Stimulated activated CD4-positive, alpha-beta T cell treated with anti-CD3 and anti-CD28 coated beads, TNF-alpha, amount 100 ng/mL, for 1 hour (primary cell): ENCODE measurements at places on chromosomes 2 and 18.
A peak's percentile ranks its signal among the peaks of the same experiment; 100 is the strongest.

GRCh38 chr2:80238692-80239469 is 65.7 kb downstream of the LRRTM1 start:
- DNase-seq: no peak

GRCh38 chr2:73836141-73836943 is 7.6 kb downstream of the STAMBP start:
- no peak for DNase-seq

- DNase-seq: no peak
Observed at GRCh38 chr2:44740678-44741077, 200.8 kb upstream of the SIX3 start.

- DNase-seq: no peak
Observed at GRCh38 chr2:36356298-36356989, 866 bp downstream of the CRIM1 start.

GRCh38 chr2:160405077-160405867 is 88.3 kb downstream of the RBMS1 start:
- DNase-seq: no peak

- DNase-seq: no peak
Observed at GRCh38 chr18:79809482-79810192, 11.9 kb downstream of the KCNG2 start.

GRCh38 chr2:239778861-239779558 is 246.1 kb downstream of the NDUFA10 start:
- no peak for DNase-seq

DNA sequence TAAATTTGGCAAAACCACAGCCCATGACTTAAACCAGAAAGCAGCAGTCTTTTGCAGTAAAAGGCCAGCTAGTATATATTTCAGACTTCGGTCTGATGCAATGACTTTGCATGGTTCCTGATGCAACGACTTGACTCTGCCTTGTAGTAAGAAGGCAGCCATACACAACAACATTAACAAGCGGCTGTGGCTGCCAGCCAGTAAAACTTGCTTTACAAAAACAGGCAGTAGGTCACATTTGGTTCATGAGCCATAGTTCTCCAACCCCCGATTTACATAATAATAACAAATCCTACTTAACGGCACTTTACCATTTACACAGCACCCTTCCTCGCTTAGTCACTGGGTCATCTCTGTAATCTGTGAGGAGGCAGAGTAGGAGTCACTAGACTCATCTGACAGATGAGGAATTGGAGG is 410.3 kb downstream of the LRATD1 start:
- DNase-seq: no peak

DNA sequence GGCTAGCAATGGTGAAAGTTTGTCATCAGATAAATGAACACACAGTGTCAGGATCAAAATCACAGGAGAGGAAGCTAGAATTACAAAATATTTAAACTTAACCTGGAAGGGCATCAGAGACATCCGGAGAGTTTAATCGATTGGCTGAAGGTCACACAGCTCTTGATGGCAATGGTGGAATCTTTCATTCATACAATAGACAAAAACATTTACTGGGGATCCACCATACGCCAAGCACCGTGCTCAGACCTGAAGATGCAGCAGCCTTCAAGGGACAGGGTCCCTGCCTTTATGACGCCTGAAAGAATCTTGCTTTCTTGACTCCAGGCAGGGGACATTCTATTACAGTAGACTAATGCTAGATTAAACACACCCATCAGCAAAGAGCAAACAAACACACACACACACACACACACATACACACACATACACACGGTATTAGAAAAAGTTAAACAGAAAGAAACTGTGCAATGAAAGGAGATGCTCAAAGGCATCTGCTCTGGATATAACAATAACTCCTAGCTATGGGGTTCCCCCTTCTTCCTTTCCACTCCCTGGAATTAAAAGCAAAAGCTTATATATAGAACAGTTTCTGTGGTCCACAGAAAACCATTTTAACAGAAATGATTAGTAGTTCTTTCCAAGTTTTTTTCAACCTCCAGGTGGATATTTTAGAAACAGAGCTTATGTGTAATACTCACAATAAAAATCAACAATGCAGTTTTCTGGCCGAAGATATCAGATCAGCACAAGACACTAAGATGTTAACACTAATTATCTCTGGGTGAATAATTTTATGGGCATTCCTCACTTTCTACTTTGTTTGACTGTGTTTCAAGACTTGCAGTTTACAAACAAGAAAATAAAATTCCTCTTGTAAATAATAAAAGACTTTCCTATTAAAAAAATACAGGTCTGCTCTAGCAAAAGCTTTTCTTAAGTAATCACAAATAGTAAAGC is 151.7 kb downstream of the ANKRD44 start:
- no peak for DNase-seq

DNA sequence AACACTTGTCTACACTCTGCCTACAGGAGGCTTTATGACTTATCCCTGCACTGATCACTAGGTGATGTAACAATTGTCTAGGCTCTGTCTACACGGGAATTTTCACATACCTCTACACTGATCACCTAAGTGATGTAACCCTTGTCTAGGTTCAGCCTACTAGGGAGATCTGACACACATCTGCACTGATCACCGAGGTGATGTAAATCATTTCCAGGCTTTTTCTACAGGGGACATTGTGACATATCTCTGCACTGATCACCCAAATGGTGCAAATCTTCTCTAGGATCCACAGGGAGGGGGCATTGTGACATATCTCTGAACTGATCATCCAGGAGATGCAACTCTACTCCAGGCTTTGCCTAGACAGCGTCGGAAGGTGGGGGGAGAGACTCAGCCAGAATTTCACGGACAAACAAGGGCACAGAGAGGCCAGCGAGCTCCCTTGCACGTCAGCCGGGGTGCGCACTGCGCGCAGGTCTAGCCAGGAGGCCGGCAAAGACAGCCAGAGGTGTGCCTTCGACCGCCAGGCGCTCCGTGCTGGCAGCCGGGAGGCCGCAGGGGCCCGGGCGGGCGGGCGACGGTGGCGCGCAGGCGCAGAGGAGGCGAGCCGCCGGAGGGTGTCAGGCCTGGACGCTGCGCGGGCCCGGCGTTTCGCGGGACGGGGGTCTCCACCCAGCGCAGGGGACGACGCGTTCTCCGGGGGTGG is 46.9 kb upstream of the USP14 start:
- peak; percentile 58 for DNase-seq

- DNase-seq: no peak
Observed at GRCh38 chr2:239190921-239191885, 209.6 kb downstream of the HDAC4 start.

DNA sequence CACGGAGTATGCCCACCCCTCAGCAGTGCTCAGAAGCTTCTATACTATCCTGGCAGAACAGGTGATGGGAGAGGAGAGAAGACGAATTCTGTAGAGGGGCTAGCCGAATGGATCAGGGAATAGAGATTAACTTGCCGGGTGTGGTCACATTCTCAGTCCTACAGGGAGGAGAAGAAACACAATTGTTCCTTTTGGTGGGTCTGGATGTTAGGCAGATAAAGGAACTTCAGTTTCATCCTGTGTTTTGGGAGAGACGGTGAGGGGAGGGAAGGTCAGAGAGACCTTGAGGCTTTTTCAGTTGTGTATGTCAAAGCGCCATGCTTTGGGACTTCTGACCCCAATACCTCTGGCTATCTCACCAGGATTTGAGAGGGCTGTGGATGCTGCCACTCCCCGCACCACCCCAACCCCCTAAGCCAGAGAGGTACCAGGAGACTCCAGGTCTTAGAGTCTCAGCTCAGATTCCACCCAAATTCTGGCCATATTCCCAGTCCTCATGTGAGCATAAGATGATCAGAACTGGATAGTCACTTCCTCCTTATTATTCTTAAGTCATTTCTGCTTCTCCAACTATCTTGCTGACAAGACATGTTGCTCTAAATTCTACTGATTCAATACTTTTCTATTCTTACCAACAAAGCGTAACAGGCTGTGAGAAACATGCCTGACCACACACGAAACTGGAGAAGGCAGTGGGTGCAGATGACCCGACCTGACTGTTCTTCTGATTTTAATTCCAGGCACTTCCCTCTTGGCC is 2.3 kb upstream of the TMEM37 start:
- no peak for DNase-seq

GRCh38 chr2:65532326-65532725 is 99.9 kb upstream of the SPRED2 start:
- DNase-seq: no peak

DNA sequence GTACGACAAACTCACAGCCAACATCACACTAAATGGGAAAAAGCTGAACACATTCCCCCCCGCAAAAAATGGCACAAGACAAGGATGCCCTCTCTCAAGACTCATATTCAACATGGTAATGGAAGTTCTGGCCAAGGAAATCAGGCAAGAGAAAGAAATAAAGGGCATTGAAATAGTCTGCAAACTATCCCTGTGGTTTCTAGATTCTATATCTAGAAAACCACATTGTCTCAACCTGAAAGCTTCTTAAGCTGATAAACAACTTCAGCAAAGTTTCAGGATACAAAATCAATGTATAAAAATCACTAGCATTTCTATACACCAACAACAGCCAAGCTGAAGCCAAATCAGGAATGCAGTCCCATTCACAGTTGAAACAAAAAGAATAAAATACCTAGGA is 294.6 kb upstream of the CYP26B1 start:
- no peak for DNase-seq

DNA sequence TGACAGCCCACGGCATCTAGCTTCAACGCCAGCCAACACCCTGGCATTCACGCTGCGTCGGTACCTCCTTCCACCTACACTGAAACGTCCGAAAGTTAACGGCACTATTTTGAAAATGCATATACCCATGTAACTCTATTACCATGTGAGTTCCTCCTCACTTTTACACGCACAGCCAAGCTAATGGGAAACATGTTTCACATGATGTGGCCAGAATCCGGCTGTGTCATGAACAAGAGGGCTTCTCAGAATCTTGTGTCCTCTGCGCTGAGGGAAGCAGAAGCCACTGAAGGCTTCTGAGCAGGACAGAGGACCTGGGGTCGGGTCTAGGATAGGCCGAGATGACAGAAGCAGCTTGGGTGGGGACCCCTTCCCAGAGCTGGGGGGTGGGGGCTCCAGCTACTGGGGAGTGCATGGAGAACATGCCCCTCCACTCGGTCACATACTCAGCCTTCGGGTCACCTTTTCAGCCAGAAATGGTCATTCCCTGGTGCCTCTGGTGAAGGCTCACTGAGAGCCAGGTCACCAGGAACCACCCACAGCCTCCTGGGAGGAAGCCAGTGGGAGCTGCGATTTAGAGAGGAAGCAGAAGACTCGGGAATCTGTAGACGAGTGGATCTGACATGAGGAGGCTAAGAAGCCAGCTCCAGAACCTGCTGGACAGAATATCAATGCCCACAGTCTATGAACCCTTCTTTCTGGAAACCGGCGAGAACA is 41.5 kb downstream of the HDAC4 start:
- no peak for DNase-seq

GRCh38 chr2:121382744-121383143 is 97.7 kb upstream of the TFCP2L1 start:
- no peak for DNase-seq

GRCh38 chr18:8507361-8507760 is 101.9 kb upstream of the RAB12 start:
- no peak for DNase-seq

DNA sequence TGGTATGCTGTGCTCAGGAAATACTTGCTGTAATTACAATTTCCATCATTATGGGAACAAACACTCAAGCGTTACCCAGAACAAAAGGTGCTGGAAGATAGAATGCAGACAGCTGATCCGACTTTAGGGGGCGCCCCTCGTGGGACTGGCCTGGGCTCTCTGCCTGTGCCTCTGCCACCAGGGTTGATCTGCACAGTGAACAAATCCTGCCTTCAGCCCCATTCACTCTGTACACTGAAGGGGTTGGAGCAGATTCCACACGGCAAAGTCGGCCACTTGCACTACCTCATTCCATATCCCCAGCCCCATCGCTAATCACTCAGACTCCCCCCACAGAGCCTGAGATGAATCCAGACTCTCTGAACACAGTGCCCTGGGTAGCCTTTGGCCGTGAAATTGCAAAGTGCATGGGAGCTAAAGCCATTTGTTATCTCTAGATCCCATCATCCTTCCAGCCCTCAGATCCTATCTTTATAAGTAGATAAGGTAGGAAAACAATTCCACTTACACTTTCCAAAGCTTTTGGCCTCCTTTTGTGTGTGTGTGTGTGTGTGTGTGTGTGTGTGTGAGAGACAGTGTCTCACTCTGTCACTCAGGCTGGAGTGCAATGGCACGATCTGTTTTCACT is 69.3 kb downstream of the INPP5D start:
- no peak for DNase-seq

DNA sequence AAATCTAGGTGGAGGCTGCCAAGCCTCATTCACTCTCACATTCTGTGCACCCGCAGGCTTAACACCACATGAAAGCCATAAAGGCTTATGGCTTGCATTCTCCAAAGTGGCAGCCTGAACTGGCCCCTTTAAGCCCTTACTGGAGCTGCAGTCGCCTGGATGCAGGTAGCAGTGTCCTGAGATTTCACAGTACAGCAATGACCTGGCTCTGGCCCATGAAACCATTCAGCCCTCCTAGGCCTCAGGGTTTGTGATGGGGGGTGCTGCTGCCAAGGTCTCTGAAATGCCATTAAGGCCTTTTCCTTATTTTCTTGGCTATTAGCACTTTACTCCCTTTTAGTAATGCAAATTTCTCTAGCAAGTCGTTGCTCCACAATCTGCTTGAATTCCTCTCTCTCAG is 48.6 kb downstream of the RNMT start:
- DNase-seq: no peak

GRCh38 chr2:109699646-109700045 is 85.5 kb downstream of the SOWAHC start:
- DNase-seq: no peak

GRCh38 chr2:176669398-176670174 is 400.3 kb downstream of the MTX2 start:
- DNase-seq: no peak

DNA sequence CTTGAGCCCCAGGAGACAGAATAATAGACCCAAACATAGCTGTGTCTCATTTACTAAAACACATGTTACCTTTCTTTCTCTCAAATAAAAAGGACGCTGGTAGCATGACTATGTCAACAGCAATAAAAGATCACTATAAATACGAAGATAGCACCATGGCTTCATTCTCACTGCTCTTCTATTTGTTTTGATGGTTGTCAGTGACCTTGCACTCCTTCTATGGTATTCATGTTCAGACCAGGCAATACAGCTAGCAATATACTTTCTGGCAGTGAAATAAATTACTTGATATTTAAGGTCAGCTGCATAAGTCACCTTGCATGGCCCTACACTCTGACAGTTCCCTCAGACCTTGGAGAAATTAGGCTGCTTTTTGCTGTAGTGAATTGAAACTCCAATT is 263.2 kb upstream of the CDH7 start:
- no peak for DNase-seq

DNA sequence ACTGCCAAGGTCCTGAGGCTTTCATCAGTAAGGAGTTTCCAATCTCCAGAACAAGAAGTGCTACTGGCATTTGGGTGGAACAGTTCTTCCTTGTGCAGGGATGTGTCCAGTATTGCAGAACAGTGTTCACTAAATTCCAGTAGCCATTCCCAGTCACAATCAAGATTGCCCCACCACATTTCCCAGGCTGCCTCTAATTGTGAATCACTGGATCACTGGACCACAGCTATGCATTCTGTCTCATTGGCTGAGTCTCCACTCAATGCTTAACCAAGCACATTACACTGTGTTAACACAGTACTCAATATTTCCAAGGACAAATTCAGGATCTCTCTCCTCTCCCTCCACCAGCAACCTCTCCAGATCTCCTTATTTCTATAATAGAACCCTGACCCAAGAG is 160.2 kb upstream of the CCDC150 start:
- no peak for DNase-seq

- peak; percentile 58 for DNase-seq
Observed at GRCh38 chr2:112187805-112188596, 49.8 kb downstream of the FBLN7 start.
